Ascending aorta (tissue), 2 donors: ENCODE measurements at places on chromosomes 4 and X.
A peak's percentile ranks its signal among the peaks of the same experiment; 100 is the strongest.

GRCh38 chr4:87116231-87116630, 104.2 kb downstream of the KLHL8 start:
- no peak overlapping the region for H3K4me3 ChIP-seq
- H3K27ac ChIP-seq = peak overlapping the region; percentile 20
- no peak for DNase-seq
- peaks cover 19% of the 10 kb centered on the region for H3K36me3 ChIP-seq
- H3K27me3 ChIP-seq = no peaks in the 10 kb centered on the region

DNA sequence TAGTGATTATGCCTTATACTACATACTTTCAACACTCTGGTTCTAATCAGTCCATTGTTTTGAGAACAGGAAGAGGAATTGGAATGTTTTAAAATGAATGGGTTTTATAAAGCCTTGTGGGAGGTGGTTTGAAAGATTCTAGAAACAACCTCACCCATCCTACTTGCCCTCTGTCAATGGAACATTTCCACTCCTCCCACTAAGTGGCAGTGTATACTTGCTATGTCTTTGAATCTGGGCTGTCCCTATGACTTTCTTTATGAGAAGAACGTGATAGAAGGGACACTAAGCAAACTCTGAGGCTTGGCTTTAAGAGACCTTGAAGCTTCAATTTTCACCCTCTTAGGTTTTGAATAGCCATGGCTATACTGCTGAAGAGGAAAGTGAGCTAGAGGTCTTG, 611.2 kb downstream of the PPP4R3C start:
- no peak overlapping the region for H3K27ac ChIP-seq
- H3K4me3 ChIP-seq = no peak overlapping the region
- no peaks in the 10 kb centered on the region for H3K27me3 ChIP-seq
- no peaks in the 10 kb centered on the region for H3K4me1 ChIP-seq
- no peaks in the 10 kb centered on the region for H3K36me3 ChIP-seq

DNA sequence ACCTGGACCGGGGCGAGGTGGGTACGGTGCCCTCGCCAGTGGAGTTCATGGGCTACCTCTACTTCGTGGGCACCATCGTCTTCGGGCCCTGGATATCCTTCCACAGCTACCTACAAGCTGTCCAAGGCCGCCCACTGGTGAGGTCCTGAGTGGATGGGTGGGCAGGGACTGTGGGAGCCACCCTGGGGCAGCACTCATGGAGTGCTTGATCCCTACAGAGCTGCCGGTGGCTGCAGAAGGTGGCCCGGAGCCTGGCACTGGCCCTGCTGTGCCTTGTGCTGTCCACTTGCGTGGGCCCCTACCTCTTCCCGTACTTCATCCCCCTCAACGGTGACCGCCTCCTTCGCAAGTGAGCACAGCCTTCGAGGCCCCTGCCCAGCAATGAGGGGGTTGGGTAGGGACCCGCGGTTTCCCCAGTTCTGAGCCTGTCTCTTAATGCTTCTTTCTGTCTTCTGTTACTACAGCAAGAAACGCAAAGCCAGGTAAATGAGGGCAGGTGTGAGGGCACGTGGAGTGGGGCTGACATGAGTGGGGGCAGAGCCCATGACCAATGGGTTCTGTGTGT, 3.7 kb downstream of the PORCN start:
- no peak overlapping the region for H3K4me3 ChIP-seq
- no peaks in the 10 kb centered on the region for H3K27me3 ChIP-seq
- no peaks in the 10 kb centered on the region for H3K4me1 ChIP-seq
- H3K27ac ChIP-seq = no peak overlapping the region
- no peak for DNase-seq

DNA sequence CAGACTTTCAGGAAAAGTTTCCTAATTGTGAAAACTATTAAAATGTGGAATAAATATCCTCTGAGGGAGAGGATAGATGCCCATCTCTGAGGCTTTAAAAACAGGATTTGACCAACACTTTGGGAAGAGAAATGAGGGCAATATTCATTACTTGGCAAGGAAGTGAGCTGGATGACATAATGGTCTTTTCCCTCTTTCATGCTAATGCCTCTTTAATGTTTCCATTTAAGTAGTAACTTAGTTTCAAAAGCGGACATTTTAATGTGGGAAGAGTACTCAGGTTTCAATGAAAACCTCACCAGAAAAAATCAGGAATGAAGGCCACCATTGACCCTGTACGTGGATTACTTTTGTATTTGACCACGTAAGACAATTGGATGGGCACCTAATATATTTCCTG, 503.3 kb downstream of the ANKRD50 start:
- DNase-seq = no peak
- H3K27ac ChIP-seq = peak overlapping the region; percentile 28
- no peaks in the 10 kb centered on the region for H3K36me3 ChIP-seq
- H3K4me1 ChIP-seq = no peaks in the 10 kb centered on the region

DNA sequence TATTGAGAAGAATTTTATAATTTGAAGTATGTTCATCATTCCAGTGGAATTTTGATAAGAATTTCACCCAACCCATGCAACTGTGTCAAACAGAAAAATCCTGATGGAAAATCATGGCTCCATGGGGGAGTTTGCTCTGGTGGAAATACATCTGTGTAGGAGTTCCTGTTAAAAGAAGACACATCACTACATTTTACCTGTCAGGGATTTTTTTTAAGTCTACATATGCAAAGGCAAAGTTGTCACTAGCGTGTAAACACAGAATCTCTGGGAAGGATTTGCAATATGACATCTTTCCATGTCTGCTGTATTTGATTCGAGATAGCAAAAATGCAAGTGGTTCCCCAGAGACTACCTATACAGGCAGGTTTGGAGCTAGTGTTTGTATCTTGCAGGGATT, 581.0 kb downstream of the KCNIP4 start:
- DNase-seq = no peak
- no peaks in the 10 kb centered on the region for H3K27me3 ChIP-seq
- H3K27ac ChIP-seq = no peak overlapping the region
- H3K36me3 ChIP-seq = no peaks in the 10 kb centered on the region

- H3K27ac ChIP-seq = no peak overlapping the region
- H3K27me3 ChIP-seq = no peaks in the 10 kb centered on the region
- no peaks in the 10 kb centered on the region for H3K36me3 ChIP-seq
- no peak overlapping the region for H3K4me3 ChIP-seq
- DNase-seq = peak; percentile 83
- no peaks in the 10 kb centered on the region for H3K4me1 ChIP-seq
These were observed 95.8 kb downstream of the DHX15 start for GRCh38 chr4:24488399-24489164.

DNA sequence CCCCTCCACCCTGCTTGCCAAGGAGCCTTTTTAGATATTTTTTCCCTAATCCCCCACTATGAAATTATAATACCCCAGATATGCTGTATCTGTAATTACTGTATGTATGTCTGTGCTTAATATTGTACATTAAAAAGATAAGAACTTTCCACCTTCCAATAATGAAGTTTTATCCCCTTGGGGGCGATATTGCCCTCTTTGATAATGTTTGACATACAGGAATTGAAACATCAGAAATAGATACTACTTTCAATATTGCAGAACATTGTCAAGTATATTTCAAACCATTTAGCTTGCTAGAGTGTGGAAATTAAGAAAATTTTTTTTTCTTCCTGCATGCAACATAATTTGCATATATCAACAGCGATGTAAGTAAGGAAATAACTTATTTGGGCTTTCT, 58.9 kb downstream of the NAF1 start:
- no peak overlapping the region for H3K27ac ChIP-seq
- DNase-seq = no peak
- H3K4me3 ChIP-seq = no peak overlapping the region
- no peaks in the 10 kb centered on the region for H3K36me3 ChIP-seq

DNA sequence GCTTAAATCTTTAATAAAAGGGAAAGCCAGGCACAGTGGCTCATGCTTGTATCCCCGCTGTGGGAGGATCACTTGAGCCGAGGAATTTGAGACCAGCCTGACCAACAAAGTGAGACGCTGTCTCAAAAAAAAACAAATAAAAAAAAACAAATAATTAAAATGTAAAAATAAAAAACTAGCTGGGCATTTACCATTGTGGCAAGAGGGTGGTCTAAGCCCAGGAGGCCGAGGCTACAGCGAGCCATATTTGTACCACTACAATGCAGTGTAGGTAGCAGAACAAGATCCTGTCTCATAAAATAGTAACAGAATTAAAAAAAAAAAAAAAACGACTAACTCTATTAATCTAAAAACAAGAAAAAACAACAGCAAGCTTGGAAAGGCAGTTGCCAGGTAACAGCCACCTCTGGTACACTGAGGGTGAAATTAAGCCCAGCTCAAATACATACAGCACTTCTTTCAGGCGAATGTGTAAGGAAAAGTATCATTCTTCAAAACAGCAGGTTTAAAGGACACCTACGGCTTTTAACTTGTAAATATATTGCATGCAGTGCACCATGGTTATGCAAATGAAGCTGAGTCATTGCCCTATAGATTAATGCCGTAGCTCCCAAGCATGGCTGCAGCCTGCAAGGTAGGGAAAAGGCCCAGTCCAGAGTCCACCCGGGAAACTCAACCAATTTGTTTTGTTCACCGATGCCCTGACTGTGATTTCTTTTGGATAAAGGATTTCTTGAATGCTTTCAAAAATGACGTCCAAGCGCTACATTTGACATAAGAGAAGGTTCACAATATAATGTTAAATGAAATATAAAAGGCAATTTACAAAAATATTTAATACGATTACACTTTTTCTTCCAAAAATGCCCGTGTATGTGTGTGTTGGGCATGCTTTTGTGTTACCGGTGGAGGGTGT, 14.5 kb upstream of the TXLNG start:
- no peaks in the 10 kb centered on the region for H3K27me3 ChIP-seq
- H3K4me3 ChIP-seq = no peak overlapping the region
- H3K36me3 ChIP-seq = no peaks in the 10 kb centered on the region

DNA sequence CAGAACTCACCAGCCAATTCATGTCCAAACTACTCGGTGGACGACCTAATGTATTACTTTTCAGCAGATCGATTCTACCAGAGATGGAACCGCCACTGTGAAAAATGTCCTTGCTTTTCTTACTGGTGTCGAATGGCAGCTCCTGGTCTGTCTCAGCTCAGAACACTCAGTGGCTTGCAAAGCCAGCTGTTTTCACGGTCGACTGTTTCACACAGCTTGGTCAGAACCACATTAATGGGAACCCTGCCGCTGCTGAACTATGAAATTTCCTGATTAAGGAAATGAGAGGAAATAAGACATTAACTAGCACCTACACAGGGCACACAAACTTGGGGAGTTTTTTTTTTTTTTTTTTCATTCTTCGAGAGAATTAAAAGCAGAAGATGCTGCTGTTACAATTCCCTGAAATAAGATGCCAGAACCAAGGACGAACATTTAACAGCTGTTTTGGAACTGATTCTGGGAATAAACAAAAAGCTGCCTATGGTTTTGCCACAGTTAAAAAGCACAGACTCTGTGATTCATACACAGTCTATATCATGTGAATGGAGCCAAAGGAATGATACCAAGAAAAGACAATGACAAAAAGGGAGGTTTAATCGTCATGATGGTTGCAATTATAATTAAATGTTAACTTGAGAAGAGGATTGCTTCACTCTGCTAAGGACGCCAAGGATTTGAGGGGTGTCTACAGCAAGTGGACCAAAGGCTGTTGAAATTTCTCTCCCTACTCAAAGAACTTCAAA, 31.3 kb downstream of the SUPT20HL2 start:
- DNase-seq = no peak
- no peak overlapping the region for H3K27ac ChIP-seq
- H3K4me3 ChIP-seq = no peak overlapping the region
- no peaks in the 10 kb centered on the region for H3K36me3 ChIP-seq
- no peaks in the 10 kb centered on the region for H3K27me3 ChIP-seq

DNA sequence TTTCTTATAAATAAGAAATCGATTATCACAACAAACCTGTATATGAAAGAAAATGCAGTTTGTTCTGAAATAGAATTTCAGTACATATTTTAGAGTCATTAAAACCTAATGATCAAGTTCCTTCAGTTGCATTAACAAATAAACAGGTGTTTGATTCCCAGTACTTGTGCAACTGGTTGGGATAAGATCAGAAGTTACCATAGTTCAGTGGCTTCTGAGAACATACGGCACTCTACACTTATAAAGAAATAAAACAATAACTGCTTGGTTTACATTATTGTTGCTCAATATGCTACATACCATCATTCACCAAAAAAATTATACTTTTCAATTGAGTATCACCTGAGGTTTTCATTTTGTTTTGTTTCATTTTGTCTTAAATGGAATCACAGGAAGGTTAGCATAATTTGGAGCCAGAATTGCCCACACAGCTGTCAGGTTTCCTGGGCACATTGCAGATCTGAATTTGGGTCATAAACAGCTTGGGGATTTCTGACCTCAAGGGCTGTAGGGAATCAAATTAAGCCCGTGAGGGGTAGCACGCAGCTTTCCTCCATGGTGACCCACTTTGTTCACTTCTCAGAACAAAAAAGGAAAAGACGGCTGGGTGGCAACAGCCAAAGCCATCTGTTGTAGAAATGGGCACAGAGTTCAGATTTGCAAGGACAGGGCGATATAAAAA, 14.9 kb upstream of the CCNG2 start:
- DNase-seq = no peak
- no peak overlapping the region for H3K4me3 ChIP-seq
- no peaks in the 10 kb centered on the region for H3K27me3 ChIP-seq
- no peak overlapping the region for H3K27ac ChIP-seq
- H3K36me3 ChIP-seq = no peaks in the 10 kb centered on the region
- H3K4me1 ChIP-seq = no peaks in the 10 kb centered on the region

- no peak for DNase-seq
- no peaks in the 10 kb centered on the region for H3K27me3 ChIP-seq
- H3K36me3 ChIP-seq = no peaks in the 10 kb centered on the region
- H3K4me1 ChIP-seq = peaks cover 10% of the 10 kb centered on the region
- H3K27ac ChIP-seq = no peak overlapping the region
- no peak overlapping the region for H3K4me3 ChIP-seq
These were observed 162.9 kb upstream of the PGRMC2 start for GRCh38 chr4:128450326-128451120.

GRCh38 chrX:70979136-70979762, 48.4 kb upstream of the SLC7A3 start:
- DNase-seq = no peak
- H3K27ac ChIP-seq = no peak overlapping the region
- no peaks in the 10 kb centered on the region for H3K4me1 ChIP-seq
- H3K27me3 ChIP-seq = no peaks in the 10 kb centered on the region
- no peaks in the 10 kb centered on the region for H3K36me3 ChIP-seq

DNA sequence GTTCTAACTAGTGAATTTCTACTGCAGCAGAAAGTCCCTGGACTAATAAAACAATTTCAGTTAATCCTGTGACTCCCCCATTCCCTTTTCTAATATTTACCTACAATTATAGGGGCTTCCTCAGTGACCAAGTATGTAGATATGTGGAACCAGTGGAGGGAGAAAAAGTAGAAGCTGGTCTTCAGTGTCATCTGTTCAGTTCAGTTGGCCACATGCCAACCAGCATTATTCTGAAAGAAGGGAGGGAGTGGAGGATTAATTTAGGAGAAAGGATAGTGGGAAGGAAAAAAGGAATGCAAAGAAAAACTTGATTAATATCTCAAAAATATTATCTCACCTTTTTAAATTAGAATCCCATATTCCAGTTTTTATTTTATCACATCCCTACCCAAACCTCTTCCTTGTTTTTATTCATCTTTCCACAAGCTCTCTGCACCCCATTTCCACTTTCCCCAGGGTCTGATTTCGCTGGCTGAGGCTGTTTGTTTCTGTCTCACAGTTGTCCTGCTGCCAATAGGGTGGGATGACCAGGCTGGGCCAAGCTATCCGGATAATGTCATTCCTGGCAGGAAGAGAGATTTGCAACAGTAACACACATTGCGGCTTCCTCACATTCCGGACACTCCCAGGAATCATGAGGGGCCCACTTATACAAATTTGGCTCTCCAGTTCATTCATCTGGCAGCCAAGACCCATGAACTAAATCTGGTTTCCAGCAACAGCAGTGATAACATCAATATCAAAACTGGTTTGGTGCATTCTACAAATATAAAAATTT, 24.6 kb upstream of the ANTXR2 start:
- H3K27ac ChIP-seq = no peak overlapping the region
- H3K4me1 ChIP-seq = no peaks in the 10 kb centered on the region
- no peak for DNase-seq
- H3K27me3 ChIP-seq = no peaks in the 10 kb centered on the region
- no peak overlapping the region for H3K4me3 ChIP-seq
